ENCODE measurements at places on chromosomes 7 and 10. TPM values are rescaled to one million over a fixed set of nuclear protein-coding genes. Genes with fewer than 3 reads are reported as not detected.

Gene NUDCD3
- 47.1 TPM for total RNA-seq

Gene CTBP2
- total RNA-seq = 37.9 TPM

Gene TEX47
- total RNA-seq = not detected

Gene ZNF485
- 3.8 TPM for total RNA-seq

Gene ITPRID1
- not detected for total RNA-seq

Gene AVL9
- 26.9 TPM for total RNA-seq

Gene ST8SIA6
- 0.09 TPM for total RNA-seq

Gene ASAH2B
- 2.3 TPM for total RNA-seq

Gene BAMBI
- 1.4 TPM for total RNA-seq

Gene WIPF3
- not detected for total RNA-seq

Gene IDI2
- not detected for total RNA-seq

Gene UPK3BL1
- 3.2 TPM for total RNA-seq

Gene HGF
- 194 TPM for total RNA-seq

Gene RBP3
- total RNA-seq = not detected

Gene MMS19
- 81.1 TPM for total RNA-seq

Gene CCDC7
- 15.8 TPM for total RNA-seq

Gene OR2A42
- not detected for total RNA-seq

Gene NAT16
- total RNA-seq = not detected

Gene MBL2
- total RNA-seq = not detected

Gene FAM24B
- total RNA-seq = 4.3 TPM

Gene AGR2
- total RNA-seq = not detected

Gene ACTL6B
- total RNA-seq = not detected

Gene TCF7L2
- total RNA-seq = 8.8 TPM

Gene ADAMTS14
- 2.0 TPM for total RNA-seq

Gene AMPH
- total RNA-seq = 3.2 TPM

Gene CYP2C19
- not detected for total RNA-seq

Gene PON3
- not detected for total RNA-seq

Gene SPDYE8
- total RNA-seq = not detected

Gene RBP4
- 1.9 TPM for total RNA-seq

Gene TRPV6
- total RNA-seq = not detected

Gene DGKI
- 4.7 TPM for total RNA-seq

Gene TLX1
- total RNA-seq = not detected

Gene DNAJC30
- 3.4 TPM for total RNA-seq

Gene FAM25G
- not detected for total RNA-seq

Gene TMEM196
- not detected for total RNA-seq

Gene ZNF503
- total RNA-seq = 29.8 TPM

Gene CFAP70
- 1.4 TPM for total RNA-seq

Gene ALOX5
- total RNA-seq = not detected

Gene MYPN
- total RNA-seq = 1.7 TPM

Gene CALHM3
- not detected for total RNA-seq

Gene VPS37D
- total RNA-seq = 1.9 TPM

Gene CAMK1D
- total RNA-seq = 2.3 TPM

Gene CNNM1
- total RNA-seq = 0.09 TPM

Gene CAMK2B
- 6.4 TPM for total RNA-seq

Gene SPOCK2
- total RNA-seq = 0.36 TPM

Gene PRSS58
- total RNA-seq = not detected

Gene HHEX
- 0.49 TPM for total RNA-seq

Gene OR2A12
- total RNA-seq = not detected

Gene LRRC18
- total RNA-seq = not detected

Gene NUP42
- total RNA-seq = 27.6 TPM

Gene WDR86
- total RNA-seq = 17.7 TPM

Gene ADARB2
- total RNA-seq = not detected
